ENCODE measurements at places on chromosomes 4 and X.

DNA sequence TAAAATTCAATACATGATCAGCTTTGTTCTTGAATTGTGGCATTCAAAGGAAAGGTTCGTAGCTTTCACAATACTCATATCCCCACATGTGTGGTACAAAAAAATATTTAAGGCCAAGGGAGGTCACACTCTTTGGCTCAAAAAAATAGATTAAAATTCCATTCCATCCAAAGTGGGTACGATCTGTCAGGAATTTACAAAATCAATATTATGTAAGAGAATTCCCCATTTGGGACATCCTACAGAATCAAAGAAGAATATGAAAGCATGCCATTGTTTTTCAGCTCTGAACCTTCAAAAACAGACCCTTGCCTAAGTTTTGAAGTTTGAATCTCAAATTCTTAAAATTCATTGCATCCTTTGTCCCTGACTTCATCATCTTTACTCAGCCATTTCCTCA is 85.8 kb downstream of the MID1 start:
- no peak for DNase-seq

DNA sequence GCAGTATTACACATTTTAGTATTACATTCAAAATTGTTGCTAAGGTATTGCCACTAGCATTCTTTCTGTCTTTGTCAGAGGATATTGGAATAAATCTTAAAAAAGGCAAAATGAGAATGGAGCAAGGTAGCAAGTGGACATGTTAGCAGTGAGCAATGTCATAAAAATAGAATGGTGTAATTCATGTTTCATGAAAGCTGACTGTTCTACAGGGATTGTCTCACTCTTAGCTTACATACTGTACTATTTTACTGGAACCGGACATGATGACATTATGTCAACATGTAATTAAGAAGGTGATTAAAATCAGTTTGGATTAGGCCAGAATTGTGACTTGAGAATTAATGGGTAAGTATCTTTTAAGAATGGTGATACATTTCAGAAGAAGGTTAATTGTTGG is 1086.2 kb downstream of the STIM2 start:
- DNase-seq, result no peak

- DNase-seq, result no peak
These were observed 207.5 kb downstream of the CHRDL1 start for GRCh38 chrX:110588164-110588563.

DNA sequence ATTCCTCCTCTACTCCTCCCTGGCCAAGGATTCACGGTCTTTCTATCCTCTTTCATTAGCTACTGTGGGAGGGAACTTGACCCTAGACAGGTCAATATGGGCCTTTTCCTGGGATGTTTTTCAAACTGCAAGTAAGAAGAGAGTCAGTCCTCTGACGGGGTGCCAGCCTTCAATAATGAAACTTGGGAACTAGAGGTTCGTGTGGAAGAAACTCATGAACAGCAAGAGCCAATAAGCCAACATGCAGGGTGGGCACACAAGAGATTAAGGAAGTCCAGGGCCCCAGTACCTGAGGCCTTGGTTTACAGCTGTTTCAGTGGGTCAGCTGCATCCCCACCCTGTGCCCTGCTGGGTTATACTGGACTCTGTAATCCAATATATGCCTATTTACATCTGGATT is 49.3 kb downstream of the LIMCH1 start:
- DNase-seq, result no peak

DNA sequence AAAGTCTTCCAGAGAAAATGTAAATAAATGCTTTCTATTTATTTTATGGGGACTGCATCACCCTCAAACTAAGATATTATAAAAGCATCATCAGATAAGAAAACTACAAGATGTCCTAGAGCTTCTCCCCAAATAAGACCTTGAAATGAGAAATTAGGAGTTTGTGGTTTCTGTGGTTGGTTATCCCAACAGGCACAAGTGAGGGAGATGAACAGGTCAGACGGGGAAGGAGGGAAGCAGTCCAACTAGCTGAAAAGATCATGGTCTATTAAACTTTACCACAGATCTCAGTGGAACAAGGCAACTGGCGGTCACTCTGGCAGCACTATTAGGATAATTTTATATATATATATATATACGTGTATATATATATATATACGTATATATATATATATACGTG is 319.3 kb upstream of the GRID2 start:
- DNase-seq, result no peak

- DNase-seq, result no peak
These were observed 964.7 kb downstream of the RAB28 start for GRCh38 chr4:12519426-12519825.

DNA sequence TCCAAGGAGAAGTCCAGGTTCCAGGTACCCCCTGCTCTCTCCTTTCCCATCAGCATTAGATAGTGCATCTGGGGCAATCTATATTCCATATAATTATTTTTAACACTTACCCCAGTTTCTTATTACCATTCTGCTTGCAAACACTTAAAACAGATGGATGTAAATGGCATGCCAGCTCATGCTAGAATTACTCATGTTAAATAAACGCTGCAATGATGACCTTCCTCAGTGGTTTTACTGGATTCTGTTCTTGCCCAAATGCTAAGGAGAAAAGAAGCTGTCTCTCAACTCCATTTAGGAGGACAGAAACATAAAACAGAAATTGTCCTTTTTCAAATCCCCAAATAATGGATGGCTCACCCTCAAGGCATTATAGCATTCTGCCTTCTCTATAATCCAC is 161.1 kb downstream of the NLGN4X start:
- DNase-seq, result no peak

DNA sequence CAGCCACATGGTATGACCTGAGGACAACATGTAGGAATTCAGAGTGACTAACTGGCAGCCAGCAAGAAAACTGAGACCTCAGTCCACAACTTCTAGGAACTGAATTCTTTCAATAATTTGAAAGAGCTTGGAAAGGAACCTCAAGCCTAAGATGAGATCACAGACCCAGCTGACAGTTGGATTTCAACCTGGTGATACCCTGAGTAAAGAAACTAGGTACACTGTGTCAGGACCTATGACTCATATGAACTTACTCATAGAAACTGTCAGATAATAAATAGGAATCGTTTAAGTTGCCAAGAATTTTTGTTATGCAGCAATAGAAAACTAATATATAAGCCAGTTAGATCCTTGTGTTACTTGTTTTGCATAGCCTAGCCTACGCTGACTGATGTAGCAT is 102.4 kb upstream of the DCAF12L1 start:
- DNase-seq, result no peak

DNA sequence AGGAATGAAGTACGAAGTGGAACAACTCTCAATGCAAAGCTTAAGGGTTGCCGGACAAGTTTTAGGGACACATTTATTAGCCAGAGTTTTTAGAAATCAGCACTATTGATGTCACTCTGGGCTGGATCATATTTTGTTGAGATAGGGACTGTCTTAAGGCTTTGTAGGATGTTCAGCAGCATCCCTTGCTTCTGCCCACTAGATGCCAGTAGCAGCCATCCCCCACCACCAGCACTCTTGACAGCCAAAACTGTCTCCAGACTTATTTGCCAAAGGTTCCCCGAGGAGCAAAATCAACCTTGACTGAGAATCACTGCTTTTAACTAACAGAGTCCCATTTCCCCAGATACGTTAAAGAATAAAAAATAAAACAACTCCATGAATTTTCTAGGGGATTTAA is 1497.3 kb downstream of the STIM2 start:
- DNase-seq, result no peak

DNA sequence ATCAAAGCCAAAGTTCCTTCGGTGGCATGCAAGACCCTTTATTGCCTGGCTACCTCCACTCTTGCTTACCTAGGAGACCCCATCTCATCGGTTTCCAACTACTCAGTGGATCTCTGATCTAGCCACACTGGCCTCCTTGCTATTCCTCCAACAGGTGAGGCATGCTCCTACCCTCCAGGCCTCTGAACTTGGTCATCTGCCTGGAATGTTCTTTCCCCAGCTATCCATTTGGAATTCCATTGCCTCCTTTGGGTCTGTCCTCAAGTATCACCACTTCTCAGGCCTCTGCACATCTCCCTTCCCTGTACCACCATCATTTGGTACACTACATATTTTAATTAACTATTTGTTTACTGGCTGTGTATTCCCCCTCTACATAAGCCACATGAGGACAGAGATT is 11.2 kb downstream of the LGI2 start:
- DNase-seq, result no peak

- no peak for DNase-seq
These were observed 123.5 kb downstream of the PTPN13 start for GRCh38 chr4:86717651-86718050.

- no peak for DNase-seq
These were observed 40.9 kb downstream of the GABRA4 start for GRCh38 chr4:46952451-46952850.

DNA sequence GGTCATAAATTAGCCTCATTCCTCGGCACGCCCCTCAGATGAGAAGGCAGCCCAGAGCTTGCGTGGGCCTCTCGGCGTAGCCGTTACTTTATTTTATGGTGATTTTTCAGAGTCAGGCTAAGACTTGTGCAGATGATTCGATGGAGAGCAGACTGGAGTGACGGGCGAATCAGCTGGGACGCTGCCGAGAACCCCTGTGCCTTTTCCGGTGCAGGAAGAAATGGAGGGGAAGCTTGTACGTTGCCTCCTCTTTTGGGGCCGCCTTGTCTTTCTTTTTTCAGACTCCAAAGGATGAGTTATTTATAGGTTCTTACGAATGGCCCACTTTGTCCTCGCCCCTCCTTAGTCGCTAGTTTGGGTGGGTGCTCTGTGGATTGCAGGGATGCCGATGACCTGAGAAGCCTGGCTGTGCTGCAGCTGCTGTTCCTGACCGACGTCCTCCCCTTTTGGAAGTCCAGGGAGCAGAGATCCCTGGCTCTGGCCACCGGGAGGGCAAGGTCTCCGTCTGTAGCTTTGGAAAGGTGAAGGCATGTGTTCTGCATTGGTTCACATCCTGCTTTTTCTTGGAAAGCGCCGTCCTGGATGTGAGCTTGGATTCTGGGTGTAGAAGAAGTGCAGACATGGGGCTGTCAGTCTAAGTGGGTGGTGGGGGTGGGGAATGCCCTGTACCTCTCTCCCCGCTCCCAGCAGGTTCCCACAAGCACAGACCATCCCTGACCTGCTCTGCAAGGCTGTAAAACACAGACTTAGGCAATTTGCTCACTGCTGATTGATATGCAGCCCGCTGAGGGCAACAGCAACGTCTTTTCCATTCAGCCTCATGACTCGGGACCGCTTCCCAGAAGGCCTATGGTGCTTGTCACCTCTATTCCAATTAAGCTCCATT is 9.3 kb downstream of the SORCS2 start:
- DNase-seq, result no peak

DNA sequence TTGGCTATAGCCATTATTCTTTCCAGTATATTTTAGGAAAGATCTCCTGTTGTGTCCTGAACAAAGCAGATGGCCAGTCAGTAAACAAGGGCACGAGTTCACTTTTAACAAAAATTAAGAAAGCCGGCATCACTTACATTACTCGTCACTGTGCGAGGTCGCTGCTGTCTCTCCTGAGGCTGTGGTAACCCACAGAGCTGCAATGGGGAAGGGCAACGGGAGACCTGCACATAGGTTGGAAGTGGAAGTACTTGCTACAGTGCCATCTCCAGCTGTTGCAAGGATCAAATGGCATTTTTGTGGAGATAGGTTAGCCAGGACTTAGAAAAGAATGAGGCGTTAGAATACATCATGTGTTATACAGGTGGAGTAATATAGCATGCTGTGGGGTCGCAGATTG is 132.2 kb downstream of the KLHL8 start:
- no peak for DNase-seq

GRCh38 chr4:77215107-77215506 is 58.1 kb downstream of the CCNG2 start:
- no peak for DNase-seq

DNA sequence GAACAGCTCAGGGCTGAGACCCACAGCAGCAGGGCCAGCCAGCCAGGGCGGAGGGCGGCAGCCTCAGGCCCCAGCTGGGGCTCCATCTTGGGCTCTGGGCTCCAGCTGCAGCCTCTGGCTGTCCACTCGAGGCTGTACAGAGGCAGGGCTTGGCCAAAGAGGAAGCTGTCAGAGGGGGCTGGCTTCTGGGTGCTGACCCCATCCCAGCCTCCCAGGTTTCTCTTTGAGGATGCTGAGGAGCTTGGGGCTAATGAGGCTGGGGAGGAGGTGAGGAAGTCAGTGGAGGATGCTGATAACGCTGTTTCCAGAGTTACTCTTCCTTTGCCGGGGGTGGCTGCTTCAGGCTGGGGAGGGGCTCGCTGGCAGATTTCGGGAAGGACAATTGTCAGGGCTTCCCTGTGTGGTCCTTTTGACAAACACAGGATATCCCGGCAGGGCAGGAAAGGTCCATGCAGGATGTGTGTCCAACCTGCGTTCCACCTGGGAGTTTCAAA is at the start of gene DIPK2B:
TSS of gene DIPK2B (minus strand) at position 136 of the 494 bp plus-strand sequence. CDS start at position 86, 50 bp downstream.
- no peak for DNase-seq

DNA sequence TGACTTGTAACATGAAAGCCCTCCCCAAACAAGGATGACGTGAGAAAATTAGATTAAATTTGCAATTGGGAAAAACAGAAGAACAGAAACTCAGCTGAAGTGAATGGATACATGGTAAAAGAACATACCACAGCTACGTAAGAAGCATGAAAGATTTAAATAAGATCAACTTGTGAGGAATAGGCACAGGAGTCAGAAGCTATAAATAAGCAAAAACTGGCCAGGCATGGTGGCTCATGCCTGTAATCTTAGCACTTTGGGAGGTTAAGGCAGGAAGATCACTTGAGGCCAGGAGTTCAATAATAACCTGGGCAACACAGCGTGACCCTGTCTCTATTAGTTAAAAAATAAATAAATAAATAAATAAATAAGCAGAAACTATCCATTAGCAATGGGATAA is 33.6 kb upstream of the ZCCHC13 start:
- DNase-seq, result no peak

- DNase-seq, result no peak
These were observed 47.0 kb upstream of the PTPN13 start for GRCh38 chr4:86547140-86547539.

- no peak for DNase-seq
These were observed 34.9 kb downstream of the TBC1D14 start for GRCh38 chr4:6944301-6945051.

DNA sequence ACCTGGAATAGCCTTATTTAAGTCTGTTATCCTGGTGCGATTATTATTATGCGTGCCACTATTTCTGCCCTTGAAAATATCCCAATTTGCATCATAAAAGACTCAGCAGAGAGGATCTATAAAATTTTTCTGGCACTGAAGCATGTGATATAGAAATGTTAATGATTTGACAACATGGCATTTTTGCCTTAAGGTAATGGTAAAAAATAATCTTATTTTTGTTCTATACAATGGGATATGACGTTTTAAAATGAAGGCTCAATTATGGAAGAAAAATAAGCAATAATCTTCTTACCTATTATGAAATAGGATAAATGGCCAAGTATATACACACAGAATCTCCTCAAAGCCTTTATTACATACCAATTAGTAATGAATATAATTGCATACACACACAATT is 113.5 kb downstream of the PDGFC start:
- no peak for DNase-seq

Measured in non-pigmented ciliary epithelial cell (primary cell).